Amygdala (tissue), 56 donors: ENCODE measurements at places on chromosomes 1 and 21.

DNA sequence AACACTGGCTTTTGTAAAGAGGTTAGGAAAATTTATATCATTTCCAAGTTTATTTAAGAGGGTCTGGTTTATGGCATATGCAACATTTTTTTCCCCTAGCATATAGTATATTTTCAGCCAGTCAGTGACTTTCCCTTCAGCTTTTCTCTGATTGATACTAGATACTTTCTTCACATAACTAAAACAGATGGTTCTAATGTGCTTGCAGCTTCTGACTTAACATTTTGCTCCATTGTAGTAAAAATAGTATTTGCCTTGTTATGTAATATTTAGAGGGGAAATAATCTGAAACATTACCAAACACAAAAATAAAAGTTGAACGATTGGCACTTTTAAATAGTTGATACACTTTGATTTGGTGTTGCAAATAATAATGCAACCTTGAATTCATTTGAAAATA is 191.7 kb downstream of the GPR52 start:
- no peak for DNase-seq

- no peak for DNase-seq
These were observed 11.6 kb upstream of the LMNA start for GRCh38 chr1:156102633-156103511.

DNA sequence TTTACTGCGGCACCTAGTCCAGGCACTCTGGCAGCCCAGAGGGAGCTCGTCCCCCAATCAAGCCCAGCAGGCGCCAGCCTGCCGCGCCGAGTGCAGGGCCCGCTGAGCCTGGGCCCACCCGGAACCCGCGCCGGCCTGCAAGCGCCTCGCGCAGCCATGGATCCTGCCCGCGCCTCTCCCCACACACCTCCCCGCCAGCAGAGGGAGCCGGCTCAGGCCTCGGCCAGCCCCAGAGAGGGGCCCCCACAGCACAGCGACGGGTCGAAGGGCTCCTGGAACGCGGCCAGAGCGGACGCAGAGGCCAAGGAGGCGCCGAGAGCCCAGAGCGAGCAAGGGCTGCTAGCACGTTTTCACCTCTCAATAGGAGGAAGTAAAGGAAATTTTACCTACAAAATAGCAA is 767.0 kb downstream of the MRPL39 start:
- no peak for DNase-seq

DNA sequence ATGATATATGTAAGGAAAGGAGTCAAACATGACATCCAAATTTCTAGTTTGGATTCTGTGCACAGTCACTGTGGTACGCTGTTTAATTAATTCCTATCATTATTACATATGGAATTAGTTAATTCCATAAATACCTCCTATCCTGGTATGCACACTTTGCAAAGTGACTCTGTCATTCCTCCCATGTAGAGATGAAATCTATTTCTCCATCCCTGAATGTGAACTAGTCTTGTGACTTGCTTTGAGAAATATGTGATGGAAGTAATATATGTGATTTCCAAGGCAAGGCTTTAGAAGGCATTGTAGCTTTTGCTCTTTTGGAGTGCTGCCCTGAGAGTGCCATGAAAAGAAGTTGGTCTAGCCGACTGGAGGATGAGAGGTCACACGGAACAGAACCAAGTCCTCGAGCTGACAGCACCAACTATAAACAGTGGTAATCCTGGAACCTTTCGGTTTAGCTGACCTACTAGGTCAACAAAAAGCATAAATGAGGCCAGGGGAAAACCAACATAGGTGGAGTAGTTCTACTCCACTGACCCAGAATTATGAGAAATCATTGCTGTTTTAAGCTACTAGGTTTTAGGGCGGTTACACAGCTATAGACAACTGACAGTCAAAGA is 1.5 kb downstream of the SELENOF start:
- no peak for DNase-seq

DNA sequence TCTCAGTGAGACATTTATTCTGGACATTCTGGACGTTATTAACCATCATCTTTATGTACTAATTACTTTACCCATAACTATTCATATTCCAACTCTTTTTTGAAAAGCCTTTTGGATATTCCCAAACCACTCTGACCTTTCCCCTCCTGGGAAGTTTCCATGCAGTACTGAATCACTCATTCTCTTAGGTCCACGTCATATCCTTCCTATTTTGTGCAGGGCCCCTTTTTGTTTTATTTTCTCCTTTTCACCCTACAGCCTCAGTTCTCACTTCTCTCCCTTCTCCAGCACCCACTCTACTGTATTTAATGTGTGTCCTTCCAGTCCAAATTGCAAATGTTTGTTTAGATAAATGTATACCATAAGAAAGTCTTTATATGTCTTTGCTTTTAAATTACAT is 16.4 kb upstream of the ATP1A1 start:
- no peak for DNase-seq
